ENCODE measurements at places on chromosomes 16 and 17.

- DNase-seq: no peak
Observed at GRCh38 chr17:2347805-2348685, 10.7 kb downstream of the SGSM2 start.

- no peak for DNase-seq
Observed at GRCh38 chr17:82860606-82861392, 21.0 kb upstream of the ZNF750 start.

DNA sequence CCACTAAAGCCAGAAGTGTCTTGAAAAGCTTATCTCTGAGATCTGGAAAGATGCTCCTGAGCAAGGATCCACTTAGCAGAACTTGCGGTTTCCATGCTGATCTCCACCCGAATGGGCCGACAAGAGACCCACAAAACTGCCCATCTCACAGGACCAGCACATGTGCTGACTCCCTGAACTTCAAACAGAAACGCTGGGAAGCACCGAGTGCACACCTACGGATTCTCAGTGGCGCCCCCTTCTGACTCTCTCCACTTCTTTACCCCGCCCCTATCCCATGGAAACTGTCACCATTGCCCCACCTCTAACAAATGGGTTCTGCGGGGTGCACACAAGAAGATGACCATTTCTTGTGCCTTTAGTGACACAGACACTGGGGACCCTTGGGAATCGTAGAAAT is 21.4 kb downstream of the CDRT4 start:
- no peak for DNase-seq

GRCh38 chr16:1088295-1089170 is 7.5 kb downstream of the C1QTNF8 start:
- DNase-seq: no peak

DNA sequence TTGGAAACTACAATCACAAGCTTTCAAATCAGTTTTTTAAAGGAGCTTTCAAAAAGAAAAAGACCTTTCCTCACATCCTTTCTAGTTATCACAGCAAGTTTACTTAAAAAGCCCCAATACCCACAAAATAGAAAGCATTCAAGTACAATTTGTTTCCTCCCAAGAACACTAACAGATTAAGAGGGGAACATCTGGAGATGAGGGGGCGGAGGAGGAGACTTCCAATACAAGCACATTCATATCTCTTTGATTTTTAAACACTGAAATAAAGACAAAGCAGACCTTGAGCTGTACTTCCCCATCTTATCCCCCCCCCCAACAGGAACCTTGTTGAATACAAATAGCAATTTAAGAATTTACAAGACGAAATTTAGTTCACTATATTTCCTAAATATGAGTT is 2.0 kb downstream of the YWHAE start:
- DNase-seq: no peak

GRCh38 chr16:15055141-15056053 is 477 bp downstream of the NTAN1 start:
- no peak for DNase-seq

DNA sequence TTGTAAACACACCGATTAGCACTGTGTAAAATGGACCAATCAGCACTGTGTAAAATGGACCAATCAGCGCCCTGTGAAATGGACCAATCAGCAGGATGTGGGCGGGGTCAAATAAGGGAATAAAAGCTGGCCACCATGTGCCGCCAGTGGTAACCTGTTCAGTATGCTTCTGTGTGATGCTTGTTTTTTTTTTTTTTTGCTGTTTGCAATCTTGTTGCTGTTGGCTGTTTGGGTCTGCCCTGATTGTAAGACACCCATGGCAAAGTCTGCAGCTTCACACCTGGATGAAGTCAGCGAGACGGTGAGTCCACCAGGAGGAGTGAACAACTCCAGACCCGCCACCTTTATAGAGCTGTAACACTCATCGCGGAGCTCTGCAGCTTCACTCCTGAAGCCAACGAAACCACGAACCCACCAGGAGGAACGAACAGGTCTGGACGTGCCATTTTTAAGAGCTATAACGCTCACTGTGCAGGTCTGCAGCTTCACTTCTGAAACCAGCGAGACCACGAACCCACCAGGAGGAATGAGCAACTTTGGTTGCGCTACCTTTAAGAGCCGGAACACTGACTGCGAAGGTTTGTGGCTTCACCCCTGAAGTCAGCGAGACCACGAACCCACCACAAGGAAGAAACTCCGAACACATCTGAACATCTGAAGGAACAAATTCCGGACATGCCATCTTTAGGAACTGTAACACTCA is 85.0 kb upstream of the MED9 start:
- no peak for DNase-seq

- DNase-seq: no peak
Observed at GRCh38 chr16:81697616-81698309, 81.3 kb upstream of the PLCG2 start.

GRCh38 chr17:78176548-78177025 is 8.2 kb downstream of the SYNGR2 start:
- peak; percentile 79 for DNase-seq

- peak; percentile 31 for DNase-seq
Observed at GRCh38 chr16:11403920-11404319, 58.7 kb downstream of the RMI2 start.

DNA sequence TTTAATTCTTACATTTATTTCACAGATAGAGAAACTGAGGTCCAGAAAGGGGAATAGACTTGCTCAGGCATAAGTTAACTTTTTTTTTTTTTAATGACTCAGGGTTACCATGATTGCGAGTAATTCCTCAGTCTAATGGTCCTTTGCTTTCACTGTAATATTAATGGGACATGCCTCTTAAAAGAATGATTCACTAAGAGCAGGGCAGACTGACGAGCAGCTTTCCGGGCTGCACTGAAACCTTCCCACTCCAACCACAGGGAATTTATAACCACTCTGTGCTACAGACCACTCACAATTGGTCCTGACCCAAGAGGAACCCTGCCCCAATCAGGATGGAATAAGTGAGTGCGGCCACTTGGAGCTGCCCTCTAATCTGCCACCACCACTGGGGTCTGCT is 5.7 kb downstream of the HOXB2 start:
- no peak for DNase-seq

DNA sequence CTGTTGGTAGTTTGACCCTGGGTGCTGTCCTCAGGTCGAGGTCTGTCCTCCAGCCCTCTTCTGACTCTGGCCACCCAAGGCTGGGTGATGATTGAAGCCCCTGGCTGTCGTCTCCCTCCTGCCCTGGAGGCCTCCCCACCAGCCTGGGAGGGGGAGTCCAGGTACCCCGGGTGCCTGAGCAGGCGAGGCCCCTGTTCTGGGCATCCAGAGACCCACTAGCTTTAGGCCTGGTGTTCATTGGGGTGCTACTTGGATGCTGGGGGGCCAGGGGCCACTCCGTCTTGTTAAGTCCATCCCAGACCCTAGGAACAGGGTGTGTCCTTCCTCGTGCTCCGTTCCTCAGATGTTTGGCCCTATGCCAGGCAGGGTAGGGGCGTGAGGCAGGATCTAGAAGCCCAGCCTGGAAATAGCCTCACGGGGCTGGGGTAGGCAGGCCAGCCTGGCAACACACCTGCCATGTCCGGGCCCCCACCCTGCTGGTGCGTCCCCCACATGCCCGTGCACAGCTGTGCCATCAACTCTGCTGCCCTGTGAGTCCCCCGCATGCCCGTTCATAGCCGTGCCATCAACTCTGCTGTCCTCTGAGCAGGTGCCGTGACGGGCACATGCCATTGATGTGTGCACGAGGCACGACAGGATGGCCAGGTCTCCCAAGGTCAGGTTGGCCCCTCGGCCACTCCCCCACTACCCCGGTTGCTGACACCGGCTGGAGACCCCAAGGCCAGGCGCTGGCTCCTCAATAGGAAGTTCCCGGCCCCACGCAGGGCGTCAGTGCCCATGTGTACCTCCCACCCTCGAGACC is 36.9 kb downstream of the GINS2 start:
- DNase-seq: no peak

- no peak for DNase-seq
Observed at GRCh38 chr16:49701065-49701685, 154.7 kb downstream of the ZNF423 start.

GRCh38 chr16:55901566-55902217 is 26.5 kb upstream of the CES5A start:
- no peak for DNase-seq

GRCh38 chr17:41433586-41433985 is 7.2 kb downstream of the KRT38 start:
- DNase-seq: no peak

DNA sequence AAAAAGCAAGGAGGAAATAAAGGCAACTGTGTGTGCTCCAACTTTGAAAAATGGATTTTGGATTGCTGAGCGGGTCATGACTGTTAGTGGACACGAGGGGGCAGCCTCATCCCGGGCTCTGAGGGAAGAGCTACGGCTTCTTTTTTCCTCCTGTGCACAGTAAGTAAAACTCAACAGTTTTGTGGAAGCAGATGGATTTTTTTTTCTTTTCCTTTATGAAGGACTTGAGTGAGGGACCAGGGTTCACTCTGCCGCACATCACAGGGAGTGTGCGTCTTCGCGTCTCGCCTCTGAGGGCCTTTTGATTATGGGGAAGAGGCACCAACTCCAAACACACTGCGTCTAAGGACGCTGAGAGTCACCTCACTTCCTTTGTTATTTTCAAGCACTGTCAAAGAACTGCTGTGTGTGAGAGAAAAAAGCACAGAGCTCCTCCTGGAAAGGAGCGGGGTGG is 80.3 kb upstream of the GOT2 start:
- DNase-seq: no peak

DNA sequence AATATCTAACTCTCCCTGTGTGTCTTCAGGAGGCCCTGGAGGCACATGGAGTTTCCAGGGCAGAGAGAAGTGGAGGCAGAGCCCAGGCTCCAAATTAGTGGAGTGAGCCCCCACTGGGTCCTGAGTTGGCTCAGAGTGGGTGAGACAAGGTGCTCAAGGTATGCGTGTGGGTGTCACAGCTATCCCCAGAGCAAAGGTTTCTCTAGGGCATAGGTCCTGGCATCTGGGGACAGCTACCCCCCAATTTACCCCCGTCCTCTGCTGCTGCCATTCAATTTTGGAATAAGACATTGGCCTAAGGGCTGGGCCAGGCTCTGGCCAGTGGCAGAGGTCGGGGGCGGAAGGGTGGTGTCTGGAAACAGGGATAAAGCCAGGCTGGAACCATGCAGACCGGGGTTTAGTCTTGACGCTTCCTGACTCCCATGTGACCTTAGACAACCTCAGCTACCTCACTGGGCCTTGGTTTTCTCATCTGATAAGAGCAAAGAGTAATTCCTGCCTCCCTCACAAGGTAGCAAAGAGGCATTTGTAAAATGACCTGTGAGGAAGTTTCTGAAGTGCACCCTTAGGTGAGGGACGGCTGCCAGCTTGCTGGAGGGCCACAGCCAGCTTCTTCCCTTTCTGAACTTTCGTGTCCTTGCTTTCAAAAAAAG is 78.2 kb upstream of the TMEM97 start:
- DNase-seq: no peak

DNA sequence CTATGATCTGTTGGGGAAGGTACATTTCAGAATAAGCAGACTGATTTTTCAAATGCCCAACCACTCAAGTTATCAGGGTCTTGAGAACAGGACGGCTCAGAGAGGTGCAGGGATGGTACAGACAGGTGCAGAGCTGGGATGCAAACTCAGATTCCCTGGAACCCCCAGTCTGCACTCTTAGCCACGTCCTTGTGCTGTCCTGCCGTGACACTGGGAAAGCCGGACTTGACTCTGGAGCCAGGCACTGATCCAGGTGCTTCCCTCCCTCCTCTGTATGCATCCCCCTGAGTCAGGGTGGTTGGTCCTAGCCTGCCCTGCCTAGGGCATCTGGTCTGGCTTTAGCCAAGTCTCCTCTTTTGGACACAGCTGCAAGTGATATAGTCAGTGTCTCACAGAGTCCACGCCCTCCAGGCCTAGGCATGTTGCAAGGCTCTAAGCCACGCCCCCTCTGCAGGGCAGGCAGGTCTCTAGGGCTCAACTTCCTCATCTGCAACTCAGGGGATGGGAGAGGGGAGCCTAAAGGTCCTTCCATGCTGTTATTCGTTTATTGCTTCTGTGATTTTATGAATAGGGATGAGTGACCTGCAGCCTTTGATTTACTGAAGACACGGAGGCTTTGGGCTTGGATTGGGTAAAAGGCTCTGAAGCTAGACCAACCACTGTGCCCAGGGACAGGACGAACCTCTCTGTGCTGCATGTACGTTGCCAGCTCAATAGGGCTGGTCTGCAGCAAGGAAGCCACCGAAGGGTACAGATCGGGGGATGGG is 97.3 kb downstream of the SDK2 start:
- no peak for DNase-seq

- no peak for DNase-seq
Observed at GRCh38 chr16:67111951-67112444, 2.3 kb downstream of the PHAF1 start.

DNA sequence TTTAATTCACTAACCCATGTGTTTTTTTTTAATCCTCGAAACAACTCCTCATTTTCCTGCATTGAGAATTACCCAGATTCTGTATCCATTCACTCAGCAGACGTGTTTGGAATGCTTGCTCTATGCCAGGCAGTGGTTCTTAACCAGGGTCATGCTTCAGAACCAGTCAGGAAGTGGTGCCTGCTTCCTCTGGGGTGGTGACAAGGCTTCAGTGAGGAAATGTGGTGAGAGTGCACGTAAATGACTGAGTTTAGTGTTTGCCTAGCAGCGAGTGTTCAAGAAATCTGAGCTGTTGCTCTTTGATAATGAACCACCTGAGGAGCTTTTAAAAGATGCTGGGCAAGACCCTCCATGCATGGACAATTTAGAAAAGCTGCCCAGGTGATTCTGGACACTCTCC is 9.9 kb downstream of the ZFP90 start:
- DNase-seq: peak; percentile 63

DNA sequence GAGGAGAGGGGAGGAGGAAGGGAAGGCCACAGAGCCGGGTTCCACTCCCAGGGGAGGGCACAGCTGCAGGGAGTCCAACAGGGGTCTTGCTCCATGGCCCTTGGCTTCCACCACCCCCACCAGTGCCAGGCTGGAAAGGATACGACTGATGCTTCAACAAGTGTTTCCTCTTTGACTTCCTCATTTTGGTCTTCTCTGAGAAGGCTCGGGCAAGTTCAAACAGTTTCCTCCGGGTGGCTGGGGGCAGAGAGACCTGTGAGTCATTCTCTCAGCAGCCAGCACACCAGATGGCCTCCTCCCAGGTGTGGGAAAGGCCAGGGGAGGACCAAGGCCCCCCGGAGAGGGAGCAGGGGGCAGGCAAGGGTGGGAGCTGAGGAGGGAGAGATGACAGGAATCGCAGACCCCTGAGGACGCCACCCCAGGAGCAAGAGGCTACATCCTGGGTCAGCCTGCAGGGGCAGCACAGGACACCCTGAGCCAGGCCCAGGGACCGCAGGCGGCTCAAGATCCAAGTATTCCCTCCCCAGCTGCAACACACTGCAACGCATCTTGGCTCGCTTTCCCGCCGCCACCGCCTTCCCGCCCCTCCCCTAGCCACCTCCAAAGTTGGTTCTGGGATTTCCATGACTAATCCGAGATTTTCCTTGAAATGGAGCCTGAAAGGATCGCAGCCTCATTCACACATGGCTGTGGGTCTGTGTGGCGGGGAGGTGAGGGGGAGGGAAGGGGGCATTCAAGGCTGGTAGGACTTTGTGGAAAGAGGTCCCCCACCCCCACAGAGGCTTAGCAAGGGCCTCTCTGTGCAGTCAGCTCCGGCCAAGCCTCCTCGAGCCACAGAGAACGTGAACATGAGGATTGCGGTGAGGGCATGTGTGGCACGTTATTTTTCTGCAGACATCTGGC is 18.4 kb upstream of the MRPS23 start:
- DNase-seq: peak; percentile 44

GRCh38 chr16:25006504-25007056 is 8.6 kb downstream of the ARHGAP17 start:
- no peak for DNase-seq

GRCh38 chr16:81035975-81036750 is 521 bp downstream of the ATMIN start:
- DNase-seq: no peak

GRCh38 chr17:7019839-7020519 is 2.9 kb upstream of the BCL6B start:
- no peak for DNase-seq

Data from natural killer cell treated with Interleukin-12 subunit alpha and Interleukin-12 subunit beta and Interleukin-15 and Interleukin-18, amount 100 ng/mL, for 72 hours (primary cell).